ENCODE measurements at places on chromosomes 3 and 15.

DNA sequence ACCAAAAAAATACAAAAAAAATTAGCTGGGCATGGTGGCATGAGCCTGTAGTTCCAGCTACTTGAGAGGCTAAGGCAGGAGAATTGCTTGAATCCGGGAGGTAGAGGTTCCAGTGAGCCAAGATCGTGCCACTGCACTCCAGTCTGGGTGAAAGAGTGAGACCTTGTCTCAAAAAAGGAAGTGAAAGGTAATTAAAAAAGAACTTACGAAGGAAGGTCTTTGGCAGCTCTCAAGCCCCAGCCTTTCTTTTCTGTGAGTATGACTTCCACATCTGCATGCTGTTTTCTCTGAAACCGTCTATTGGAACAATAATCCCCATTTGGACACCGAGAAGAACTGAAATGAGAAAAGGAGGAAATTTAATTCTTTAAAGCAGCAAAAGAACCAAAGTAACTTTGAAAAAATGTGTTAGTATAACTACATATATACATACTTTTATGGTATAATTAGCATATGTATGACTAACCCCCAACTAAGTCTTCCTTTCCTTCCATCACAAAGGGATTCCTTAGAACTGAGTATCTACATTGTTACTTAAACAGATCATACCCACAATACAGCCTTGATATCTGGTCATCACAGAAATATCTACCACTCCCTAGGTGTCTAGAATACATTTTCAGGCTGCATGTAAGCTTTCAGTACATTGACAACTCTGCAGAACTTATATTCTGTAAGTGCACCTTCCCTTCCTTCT lies 50.1 kb downstream of the SETD2 start:
- no peak for DNase-seq

GRCh38 chr3:152293347-152294006 lies 24.7 kb downstream of the MBNL1 start:
- no peak for DNase-seq

- DNase-seq = no peak
Measured at GRCh38 chr3:187136337-187136736, 3.0 kb downstream of the RPL39L start.

DNA sequence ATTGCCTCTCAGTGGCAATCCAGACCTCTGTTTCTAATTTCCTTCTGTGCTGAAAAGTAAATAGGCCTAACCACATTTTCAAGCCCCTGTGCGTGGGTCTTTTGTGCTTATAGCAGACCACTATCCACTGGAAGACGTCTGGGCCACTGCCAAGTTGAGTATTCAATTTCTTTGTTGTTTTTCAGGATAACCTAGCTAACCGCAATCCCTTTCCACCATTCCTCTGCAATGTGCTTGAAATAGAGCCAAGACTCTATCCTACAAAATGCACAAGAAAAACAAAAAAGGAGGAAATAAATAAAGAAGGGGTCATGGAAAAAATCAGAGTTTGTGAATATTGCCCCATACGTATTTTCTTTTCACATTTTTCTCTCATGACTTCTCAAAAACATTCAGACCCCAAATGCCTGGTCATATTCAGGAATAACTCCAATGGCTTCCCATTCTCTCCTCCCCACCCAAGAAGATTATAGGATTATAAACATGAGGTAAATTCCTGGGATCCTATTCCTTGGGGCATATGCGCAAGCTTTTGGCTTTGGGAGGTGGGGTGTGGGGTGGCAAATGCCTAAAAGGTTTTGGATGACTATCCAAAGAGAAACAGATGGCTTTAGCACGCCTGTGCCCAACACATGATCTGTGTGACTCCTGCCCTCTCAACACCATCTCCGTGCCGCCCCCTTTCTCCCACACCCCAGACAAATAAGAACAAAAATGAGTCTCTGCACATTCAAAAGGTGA lies 217.9 kb upstream of the THBS1 start:
- no peak for DNase-seq

DNA sequence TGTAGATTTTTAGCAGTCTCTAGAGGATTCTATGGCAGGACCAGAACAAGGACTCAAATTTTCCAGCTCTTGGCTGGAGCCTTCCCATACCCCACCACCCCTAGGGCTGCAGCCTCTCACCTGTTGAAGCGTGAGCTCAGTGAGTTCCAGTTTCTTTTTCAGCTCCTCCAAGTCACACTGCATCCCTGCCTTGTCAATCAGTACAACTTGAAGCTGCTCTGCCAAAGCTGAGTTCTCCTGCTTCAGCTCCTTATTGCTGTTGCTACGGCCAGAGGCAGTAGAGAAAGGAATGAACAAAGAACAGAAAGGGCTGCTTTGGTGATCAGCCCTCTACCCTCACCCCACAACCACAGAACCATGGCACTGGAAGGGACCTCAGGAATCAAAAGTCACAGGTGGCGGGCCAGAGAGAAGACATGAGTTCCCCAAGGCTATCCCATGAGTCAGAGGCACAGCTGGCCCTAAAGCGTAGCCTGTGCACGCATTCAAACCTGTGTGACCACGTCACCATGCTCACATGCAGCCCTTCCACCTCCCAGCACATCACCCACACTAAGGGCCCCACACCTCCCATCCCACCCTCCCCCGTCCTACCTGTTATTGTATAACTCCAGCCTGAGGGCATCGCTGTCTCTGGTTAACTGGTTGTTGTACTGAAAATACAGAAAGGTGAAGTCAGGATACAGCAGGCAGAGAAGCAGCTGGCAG lies 83.3 kb upstream of the C2CD4B start:
- DNase-seq = no peak

DNA sequence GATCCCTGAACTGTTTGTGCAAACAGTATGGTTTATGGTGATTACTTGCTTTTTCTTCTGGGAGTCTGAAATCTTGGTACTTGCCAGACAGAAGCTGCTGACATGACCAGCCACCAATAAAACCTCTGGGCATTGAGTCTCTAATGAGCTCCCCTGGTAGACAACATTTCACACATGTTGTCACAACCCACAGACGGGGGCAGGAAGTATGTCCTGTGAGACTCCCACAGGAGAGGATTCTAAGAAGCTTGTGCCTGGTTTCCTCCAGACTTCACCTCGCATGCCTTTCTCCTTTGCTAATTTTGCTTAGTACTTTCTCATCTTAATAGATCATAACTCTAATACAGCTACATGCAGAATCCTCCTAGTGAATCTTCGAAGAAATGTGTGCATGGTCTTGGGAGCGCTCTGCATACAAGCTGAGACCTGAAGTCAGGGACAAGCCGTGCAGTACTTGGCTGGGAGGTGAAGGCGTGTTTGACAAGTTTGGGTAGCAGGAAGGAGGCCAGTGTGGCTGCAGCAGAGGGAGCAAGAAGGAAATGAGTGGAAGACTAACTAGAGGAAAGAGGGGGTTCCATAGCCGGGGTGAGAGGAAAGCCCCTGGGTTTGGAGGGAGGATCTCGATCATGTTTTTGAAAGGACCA lies 49.0 kb downstream of the B3GNT5 start:
- DNase-seq = no peak

DNA sequence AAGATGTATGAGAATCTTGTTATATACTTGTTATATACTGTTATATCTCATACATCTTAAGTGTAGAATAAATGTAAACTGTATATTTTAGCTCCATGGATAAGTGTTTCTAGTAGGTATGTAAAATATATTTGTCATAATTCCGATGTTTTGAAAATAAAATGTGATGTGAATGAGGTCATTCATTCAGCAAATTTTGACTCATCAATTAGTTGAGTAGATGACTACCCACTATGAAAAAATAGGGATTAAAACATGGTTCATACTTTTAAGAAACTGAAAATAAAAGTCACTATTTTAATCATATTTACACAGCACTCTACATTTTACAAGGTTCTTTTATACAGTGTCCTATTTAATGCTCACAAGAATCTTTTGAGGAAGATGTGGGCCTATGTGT lies 28.4 kb upstream of the CNTN3 start:
- no peak for DNase-seq

- DNase-seq = no peak
Measured at GRCh38 chr15:62390791-62391640, 225.9 kb upstream of the C2CD4B start.

DNA sequence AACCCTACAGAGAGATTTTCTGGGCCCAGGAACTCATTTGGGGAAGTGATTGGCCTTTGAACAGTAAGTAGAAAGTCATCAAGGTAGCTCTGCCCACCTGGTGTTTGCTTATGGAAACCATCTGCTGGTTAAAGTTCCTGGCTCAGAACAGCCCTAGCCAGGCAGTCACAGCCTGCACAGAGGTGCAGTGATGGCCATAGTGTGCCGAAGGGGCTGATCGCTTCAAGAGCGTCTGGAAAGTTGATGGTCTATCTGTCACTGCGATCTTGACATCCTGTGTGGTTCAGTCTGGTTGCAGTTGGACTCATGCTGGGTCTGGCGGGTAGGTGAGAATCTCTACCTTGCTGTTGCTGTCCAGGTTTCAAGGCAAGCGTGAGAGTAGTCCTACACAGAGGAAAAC lies 151.6 kb downstream of the SLCO3A1 start:
- DNase-seq = no peak

DNA sequence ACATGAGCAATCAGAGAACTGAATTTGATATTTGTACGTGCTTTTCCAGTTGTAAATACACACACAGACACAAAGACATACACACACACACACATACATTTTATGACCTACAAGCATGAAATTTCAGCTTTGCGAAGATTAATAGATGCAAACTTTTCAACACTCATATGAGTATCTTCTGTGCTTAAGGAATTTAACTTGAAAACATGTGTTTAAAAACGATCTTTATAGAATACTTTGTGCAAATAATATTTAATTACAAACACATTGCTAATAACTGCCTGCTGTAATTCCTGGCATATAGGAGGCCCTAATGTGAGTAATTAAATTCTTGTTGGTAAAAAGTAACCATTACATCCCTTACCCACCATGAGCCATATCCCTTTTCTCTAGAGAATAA lies 107.7 kb upstream of the PLSCR5 start:
- no peak for DNase-seq

DNA sequence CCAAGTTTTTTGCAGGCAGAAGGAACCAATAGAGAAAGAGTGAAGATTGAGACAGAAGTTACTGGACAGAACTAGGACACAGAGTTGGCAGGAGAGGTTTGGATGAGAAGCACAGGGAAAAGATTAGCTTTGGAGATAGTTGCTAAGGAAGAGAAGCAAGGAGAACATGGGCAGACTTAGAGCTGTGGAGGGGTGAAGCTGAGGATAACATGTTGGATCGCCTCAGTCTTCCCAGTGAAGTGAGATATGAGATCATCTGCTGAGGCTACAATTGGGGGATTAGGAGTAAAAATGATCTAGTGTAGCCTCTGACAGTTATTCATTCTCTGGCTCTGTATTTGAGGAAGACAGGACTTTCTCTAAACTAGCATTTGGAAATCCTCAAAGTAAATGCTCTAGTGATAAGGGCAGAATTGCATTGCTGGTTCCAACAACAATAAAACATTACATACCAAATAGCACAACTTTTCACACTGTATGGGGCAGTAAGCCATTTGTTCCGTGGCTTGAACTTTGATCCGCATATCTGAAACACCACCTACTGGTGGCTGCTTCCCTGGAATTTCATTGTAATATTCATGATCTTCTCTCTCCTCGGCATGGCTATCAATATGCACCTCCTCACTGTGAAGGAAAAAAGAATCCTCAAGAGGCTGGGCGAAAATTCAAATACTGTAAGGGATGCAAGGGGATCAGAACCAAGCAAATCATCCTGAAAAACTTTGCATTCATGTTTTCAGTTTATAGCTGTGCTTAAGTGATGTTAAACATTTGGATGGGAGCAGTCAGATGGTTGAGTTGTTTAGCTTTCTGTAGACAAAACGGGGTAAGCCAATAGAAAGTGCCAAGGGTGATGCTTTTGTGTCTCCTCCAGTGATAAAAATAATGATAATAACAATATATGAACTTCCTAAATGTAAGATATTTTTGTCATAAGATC lies 22.2 kb upstream of the EID1 start:
- no peak for DNase-seq

DNA sequence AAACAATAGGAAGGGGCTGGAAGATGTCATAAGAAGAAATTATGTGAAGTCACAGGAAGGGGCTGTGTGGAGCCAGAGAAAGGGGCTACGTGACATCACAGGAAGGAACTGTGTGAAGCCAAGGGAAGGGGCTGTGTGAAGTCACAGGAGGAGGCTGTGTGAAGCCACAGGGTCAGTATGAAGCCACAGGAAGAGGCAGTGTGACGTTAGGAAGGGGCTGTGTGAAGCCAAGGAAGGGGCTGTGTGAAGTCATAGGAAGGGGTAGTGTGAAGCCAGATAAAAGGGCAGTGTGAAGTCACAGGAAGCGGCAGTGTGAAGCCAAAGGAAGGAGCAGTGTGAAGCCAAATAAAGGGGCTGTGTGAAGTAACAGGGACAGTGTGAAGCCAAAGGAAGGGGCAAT lies 32.5 kb downstream of the GASK1A start:
- no peak for DNase-seq

- DNase-seq = no peak
Measured at GRCh38 chr15:36178303-36178633, 401.2 kb upstream of the CDIN1 start.

DNA sequence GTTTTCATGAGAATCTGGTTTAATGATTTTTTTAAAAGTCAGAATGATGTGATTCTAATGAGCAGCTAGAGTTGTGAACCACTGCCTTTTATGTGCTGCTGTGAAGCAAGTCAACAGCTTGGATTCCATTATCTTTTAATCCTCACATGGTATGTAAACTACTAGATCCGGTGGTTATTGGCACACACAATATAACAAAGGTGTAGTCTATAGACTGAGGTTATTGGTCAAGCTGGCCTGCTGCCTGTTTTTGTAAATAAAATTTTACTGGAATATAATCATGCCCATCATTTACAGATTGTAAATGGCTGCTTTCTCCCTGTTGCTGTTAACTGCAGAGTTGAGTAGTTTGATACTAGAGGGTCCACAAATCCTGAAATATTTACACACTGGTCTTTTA lies 103.1 kb downstream of the OTOL1 start:
- DNase-seq = no peak

DNA sequence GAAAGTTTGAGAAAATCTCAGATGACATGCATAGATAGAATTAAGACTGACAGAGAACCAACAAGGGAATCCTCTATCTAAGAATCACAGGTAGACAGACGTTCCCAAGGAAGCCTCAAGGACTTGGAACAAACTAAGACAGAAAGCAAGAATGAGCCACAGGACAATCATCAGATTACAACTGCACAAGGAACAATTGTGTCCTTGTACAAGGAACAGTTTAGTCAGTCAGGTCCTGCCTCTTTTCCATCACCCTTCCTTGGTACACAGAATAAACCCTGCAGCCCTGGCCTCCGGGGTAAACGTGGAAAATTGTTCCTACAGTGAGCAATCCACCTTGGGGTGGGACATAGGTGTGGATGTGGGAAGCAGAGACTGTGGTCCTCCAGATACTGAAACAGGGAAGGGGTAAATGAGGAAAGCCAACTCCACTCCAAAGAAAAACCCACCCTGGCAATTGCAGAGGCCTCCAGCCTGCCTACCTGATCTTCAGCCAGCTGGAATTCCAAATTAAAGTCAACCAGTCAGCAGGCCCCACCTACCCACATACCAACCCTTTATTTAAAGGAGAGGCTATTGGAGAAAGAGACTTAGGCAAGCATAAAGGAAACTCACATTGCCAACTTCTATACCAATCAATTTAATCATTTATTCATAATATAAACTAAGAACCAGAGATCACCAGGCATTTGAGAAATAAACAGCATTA lies 73.4 kb downstream of the ULK4 start:
- no peak for DNase-seq

Measured in activated CD4-positive, CD25-positive, alpha-beta regulatory T cell treated with anti-CD3 and anti-CD28 coated beads, Interleukin-2, amount 50 U/mL, for 16 hours (primary cell).